NCI-H187 (cell line): ENCODE measurements at places on chromosomes 5 and 9.

DNA sequence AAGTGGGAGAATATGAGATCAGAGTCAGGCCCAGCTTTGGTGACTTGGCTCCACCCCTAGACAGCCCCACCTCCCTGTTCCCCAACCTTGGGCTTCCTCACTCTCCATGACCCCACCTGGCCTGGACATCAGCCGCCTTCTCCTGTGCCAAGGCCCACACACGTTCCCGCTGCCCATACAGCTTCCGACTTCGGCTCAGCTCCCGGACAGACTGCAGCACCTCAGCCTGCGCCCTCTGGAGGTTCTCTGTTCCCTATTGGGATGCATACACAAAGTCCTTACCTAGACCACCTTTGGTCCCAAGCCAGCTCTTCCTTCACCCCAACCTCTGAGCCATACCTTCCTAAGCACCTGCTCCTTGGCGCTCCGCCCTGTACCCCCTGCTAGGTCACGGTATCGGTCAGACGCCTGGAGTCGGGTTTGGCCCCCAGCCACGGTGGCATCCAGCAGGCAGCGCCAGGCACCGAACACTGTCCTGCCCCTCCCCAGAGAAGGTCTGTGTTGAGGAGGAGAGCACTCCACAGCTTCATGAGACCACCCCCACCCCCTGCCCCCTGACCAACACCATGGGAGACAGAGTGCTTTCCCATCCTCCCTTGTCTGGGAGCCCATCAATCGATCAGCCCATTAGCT is 2.0 kb downstream of the FCHSD1 start:
- DNase-seq = no peak

- no peak for DNase-seq
Observed at GRCh38 chr9:38134611-38135237, 65.7 kb upstream of the SHB start.

DNA sequence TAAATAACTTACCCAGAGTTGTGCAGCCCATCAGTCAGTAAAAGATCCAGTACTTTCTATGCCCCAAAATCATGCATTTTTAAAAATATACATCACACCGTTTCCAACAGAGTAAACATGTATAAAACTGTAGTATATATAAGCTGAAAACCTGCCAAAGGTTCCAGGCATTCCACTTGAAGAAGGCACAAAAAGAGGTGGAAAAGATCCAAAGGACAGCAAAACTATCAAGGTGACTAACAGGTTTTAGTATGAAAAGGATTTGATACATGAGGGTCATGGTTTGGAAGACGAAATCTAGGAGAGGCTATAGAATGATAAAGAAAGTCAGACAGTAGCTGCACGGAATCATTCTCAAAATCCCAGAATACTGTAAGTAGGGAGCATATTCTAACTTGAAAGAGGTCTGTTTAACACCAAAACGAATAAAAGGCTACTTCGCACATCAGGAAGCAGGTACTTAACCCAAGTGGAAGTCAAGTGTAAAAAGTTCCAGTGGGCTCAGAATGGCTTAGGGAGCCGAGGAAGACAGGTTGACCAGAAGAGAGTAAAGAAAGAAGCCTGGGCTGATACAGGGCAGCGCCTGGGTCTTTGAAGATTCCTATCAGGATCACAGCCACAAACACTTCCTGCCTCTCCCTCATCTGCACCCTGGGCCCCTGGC is 207.2 kb downstream of the ADAMTS12 start:
- DNase-seq = no peak

DNA sequence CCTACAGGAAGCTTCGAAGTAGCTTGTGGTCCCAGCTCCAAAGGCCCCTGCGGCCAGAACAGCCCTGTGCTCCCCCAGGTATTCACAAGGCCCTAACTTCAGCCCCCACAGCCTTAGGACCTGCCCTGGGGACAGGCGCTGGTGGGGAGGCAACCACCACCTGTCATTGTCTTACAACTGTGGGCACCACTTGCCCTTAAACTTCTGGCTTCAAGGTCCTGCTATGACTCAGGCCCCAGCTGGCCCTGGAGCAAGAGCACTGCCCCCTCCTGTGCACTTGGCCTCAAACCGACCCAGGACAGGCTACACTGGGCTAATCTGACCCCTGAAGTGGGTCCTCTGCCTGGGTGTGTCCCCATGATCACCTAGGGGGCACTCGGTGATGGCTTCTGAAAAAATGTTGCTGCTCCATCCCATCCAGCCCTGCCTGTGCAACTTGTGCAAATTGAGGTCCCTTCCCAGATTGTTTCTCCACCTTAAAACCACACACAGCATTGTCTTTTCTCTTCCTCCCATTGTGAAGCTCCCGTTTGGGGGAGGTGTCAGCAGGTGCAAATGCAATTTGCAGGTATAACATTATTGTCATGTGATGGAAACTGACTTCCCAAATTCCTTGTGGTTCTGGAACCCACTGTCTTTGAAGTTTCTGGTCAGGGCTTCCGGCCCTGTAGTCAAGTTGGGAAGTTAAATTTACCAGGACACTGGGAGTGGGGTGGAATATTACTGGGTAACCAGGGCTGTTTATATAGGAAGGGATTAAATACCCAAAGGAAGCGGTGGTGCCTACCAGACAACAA is 1.1 kb upstream of the PROB1 start:
- DNase-seq = no peak

GRCh38 chr5:31561946-31562345 is 29.8 kb downstream of the C5orf22 start:
- no peak for DNase-seq

- peak; percentile 70 for DNase-seq
Observed at GRCh38 chr5:140926443-140927227, 536 bp downstream of the PCDHAC1 start.

- DNase-seq = no peak
Observed at GRCh38 chr5:122120493-122120892, 8.9 kb upstream of the ZNF474 start.

DNA sequence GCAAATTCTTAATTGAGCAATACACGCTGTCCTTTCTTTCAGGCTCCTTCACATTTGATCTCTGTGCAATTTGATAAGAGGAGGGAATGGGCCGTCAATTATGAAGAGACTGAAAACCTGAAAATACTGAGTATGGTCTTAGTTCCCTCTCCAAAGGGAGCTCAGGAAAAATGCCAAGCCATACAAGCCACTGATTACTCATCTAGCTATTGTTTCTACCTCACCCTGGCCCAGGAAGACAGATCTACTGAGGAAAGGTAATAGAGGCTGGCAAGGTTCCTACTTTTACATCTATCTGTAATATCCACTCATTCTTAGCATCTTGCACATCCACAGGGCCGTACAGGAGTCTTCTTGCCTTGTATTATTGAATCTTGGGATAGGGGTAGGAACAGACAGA is 23.7 kb upstream of the TNC start:
- DNase-seq = no peak

DNA sequence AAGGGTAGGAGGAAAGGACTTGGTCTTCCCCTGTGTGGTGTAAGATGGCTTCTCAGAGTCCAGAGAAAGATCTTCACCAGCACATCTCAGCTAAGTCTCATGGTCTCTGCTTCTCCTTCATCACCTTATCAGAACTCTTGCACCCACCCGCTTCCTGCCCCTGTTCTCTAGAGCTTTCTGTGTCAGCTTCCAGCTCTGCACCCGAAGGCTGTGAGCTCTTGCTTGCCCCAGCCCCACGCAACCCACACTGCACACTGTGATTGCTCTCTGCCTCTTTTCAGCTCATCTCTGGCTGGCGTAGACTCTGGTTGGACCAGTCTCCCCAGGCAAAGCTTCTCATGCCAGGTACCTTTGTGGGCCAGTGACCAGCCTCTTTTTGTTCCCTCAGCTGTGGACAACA is 93.2 kb upstream of the RAPGEF1 start:
- no peak for DNase-seq

DNA sequence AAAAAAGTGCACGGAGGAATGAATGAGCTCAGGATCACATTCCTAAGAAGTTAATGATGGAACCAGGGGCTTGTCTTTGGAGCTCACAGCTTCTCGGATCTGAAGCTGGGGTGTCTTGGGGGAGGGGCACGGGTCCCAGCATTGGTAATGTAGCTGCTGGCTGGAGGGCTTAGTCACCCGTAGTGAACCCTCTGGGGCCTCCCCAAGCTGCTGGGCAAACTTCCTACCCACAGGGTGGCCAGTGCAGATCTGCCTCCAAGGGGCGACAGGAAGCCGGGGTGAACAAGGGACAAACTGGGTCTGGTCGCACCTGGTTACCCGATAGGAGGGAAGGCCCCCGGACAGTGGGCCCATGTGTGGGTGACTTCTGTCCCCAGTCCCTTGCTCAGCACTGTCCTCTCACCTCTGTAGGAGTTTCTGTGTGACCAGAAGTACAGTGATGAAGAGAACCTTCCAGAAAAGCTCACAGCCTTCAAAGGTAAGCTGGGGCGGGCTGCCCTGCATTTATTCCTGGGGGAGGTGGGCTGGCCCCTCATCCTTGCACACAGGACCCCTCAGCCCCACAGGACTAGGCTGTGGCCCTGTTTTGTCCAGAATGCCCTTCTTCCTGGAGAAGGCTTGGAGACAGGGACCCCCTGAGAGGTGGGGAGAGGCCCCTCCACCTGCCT is 14.1 kb upstream of the NUP214 start:
- no peak for DNase-seq

DNA sequence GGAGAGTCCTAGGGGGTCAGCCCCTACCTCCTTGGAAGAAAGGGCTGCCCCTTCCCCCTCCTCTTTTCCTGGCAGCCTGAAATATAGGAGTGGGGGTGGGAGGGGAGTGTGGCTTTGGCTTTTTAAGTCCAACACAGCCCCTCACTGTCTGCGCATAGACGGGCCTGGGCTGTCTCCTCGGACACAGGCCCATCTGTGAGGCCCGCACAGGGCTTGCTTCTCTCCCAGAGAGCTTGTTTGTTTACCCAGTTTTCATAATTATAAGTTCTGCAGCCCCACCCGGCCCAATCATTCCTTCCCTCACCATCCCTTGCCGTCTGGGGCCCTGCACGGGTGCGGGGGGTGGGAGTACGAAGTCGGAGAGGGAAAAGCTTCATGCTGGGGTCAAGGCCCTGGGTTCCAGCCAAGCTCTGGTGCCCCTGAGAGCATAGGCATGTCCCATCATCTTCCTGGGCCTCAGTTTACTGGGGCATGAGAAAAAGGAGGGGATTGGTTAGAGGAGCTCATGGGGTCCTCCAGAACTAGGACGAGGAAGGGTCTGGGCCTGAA is 54.0 kb upstream of the STXBP1 start:
- DNase-seq = no peak

DNA sequence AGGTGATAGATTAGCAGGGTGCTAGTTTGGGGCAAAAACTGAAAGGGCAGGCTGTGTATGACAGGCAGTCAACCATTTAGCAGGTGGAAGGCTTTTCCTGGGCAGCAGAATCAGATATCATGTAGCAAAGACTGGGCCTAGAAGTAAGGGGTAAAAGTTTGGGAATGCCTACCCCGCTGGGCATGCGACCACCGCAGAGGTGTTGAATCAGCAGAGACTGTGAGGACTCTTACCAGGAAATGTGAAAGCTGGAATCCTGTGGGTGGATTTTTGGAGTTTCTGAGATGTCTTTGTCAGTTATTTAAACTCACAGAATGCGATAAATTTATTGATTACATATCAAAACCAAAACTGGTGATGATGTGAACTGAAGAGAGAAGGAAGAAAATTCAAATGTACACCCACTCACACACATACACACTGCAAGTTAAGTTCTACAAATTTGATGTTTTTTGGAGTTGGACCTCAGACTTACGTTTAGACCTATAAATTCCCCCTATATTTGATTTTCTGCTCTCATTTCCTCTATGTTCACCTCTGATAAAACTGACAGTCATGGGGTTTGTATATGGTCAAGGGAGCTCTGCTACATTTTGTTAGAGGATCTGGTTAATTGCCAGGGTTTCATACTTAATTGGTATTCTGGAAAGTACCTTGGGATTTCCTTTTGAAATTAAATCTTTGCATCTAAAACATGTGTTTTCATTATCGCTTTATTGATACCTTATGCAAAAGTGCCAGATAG is 333.6 kb downstream of the CSNK1G3 start:
- no peak for DNase-seq

- no peak for DNase-seq
Observed at GRCh38 chr5:16551628-16552027, 65.2 kb downstream of the RETREG1 start.

GRCh38 chr5:60402161-60402785 is 297.7 kb downstream of the DEPDC1B start:
- DNase-seq = no peak

GRCh38 chr9:123331346-123332060 is 24.5 kb upstream of the CRB2 start:
- no peak for DNase-seq

DNA sequence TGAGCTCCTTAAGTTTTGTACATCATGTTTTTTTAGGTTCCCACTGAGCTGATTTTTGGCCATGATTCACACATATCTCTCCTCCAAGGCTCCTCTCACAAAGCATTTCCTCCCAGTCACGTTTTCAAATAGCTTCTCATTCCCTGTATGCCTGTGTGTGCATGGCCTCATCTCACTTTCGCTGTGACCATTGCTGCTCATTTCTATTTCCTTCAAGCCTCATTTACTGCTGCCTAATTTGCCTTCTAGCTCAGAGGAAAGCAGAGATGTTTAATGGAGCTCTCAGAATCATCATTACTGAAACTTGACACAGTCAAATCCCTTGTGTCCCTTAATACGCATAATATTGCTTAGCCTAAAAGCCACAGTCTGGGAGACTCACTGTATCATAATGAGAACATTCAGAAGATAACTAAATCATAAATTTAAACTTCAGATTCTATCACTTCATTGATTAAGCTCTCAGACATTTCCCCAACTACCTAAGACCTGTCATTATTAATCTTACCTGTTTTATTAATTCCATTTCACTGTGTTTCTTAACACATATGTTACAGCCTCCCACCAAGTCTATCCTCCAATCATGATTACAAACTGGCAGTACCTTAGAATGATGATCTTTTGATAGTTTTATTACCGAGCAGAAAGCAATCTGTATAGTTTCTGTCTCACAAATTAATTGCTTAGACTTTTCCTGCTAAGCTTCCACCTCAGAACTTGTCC is 278.3 kb upstream of the PTGER4 start:
- DNase-seq = no peak
